ENCODE measurements at places on chromosomes 7 and 10.

GRCh38 chr7:129495987-129496386 lies 6.3 kb upstream of the SMKR1 start:
- no peak for DNase-seq

GRCh38 chr10:86962136-86962980 lies 4.0 kb downstream of the SNCG start:
- no peak for DNase-seq

- no peak for DNase-seq
Observed at GRCh38 chr7:128795129-128795528, 3.4 kb downstream of the CCDC136 start.

GRCh38 chr7:4145576-4145975 lies 536.5 kb upstream of the FOXK1 start:
- no peak for DNase-seq

- no peak for DNase-seq
Observed at GRCh38 chr10:109126016-109126415, 797.3 kb downstream of the XPNPEP1 start.

DNA sequence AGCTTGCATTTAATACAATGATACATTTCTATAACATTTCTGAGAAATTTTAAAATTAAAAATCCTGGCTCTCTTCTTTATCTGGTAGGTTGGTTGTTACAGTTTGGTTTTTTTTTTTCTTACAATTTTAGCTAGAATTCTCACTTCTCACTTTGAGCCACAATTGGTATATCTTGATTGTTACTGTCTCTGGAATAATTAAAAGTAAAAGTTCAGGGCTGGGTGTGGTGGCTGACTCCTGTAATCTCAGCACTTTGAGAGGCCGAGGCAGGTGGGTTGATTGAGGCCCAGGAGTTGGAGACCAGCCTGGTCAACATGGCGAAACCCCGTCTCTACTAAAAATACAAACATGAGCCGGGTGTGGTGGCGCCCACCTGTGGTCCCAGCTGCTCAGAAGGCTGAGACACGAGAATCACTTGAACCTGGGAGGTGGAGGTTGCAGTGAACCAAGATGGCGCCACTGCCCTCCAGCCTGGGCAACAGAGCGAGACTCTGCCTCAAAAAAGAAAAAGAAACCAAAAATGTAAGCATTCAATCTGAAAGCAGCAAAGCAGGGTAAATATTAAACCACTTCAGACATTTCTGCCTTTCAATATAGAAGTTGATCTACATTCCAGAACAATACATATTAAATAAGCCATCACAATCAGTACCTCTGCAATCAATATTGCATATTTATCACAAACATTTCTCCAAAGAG lies 88.6 kb upstream of the PFKP start:
- DNase-seq: no peak

DNA sequence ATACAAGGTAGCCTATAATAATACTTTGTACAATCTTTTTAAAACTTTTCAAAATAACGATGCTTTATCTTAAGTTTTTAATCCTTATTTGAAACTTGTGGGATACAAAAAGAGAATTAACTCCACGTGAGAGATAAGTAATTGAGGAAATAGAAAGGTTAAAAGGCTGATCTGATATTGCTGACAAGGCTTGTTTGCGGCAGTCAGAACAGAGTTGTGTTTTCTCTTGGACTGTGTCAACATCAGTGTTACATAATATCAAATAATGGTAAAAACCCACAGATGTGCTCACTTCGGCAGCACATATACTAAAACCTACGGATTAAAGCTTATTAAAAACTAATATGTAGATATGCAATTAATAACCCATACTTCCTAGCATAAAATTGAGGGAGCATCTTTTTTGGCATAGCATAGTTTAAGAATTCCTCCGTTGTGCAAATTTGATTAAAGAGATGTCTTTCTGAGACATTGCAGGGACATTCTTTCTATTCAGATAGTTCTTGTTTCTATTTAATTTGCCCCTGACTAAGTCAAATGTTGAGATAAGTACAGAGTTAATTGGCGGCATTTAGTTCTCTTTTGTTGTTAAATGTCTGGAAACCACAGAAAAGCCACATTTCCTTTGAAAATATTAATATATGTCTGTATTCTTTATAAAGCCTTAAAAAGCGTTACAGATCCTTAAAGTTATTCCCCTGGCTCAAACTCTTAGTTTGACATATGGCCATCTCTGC lies 63.3 kb downstream of the FAM185A start:
- no peak for DNase-seq

DNA sequence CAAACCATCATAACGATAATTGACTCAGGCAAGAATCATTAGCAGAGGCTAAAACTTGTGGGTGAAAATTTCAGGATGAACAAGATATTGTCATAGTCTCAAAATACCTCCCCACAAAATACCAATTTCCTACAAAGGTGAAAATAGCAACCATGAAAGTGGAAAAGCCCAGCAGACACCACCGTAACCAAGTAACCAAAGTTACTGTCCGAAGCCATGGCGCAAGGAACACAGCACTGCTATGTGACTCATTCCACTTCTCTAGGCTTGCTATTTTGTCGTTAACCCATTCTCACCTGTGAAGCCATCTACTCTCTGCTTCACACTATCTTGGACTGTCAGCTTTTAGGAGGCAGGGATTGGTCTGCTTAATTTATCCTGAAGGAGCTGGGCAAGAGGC lies 113.8 kb upstream of the CACUL1 start:
- no peak for DNase-seq

DNA sequence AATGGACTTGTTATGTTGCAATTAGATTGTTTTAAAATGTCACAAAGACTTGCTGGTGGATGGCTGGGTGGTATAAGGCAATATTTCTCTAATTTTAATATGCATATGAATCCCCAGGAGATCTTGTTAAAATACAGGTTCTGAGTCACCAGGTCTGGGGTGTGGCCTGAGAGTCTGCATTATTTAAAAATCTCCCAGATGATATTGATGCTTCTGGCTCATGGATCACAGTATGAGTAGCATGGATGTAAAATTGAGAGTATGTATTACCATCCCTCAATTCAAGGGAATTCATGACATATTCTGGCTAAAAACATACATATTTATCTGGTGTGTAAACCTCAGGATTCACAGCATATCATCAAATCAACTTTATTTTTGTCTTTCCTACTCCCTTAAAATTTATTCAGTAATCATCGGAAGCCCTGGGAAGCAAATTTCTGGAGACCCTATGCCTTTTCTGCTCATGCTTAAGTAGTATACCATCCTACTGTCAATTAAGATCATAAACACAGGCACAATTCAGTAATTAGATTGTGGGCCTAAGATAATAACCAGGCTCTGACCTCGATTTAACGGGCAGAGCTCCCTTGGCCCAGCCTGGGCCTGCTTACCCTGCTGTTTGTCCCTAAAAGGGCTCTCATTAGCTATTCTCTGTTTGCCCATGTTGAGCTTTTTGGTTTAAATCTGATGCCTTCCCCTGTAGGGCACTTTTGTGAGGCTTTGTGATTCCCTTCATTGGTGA lies 29.6 kb upstream of the ICA1 start:
- no peak for DNase-seq

- DNase-seq: no peak
Observed at GRCh38 chr7:818031-818699, 14.1 kb upstream of the SUN1 start.

DNA sequence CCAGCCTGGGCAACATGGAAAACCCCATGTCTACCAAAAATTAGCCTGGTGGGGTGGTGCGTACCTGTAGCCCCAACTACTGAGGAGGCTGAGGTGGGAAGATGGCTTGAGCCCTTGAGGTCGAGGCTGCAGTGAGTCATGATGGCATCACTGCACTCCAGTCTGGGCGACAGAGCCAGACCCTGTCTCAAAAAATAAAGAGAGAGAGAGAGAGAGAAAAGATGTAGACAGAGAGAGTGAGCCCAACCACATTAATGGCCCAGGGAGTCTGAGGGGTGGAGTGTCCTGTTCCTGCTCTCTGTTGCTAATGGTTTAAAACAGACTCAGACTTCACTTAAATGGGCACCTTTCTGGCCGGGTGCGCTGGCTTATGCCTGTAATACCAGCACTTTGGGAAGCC lies 455.7 kb upstream of the GALNT17 start:
- DNase-seq: no peak

DNA sequence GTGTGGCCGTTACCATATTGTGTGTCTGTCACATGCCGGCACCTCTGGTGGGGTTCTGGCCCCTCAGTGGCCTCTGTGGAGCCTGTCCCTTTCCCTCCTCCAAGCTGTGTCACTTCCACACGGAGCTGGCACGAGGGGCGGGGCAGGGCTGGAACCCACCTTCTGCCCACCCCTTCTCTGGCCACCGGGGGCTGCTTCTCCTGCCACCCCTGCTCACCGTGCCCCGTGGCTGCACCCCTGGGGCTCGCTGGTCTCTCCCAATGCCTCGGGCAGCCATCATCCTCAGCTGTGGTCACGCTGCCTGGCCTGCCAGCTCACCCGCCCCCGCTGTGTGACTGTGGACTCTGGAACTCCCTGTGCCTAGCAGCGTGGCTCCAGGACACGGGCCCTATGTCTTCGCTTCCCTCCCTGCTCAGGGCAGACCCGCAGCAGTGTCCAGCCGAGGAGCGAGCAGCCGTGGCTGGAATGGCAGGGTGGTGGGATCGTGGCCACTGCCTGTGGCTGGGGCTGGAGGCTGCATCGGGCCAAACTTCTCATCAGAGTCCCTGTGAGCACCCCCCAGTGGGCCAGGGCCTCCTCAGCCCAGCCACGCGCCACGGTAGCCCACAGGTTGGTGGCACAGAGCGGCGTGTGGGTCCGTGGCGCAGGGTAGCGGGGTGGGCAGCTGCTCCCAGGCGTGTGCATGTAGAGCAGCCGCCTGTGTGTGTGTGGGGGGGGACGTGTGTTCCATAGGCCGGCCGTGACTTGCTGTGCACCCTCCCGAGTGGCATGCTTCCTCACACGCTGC lies 8.1 kb downstream of the TTYH3 start:
- DNase-seq: no peak

DNA sequence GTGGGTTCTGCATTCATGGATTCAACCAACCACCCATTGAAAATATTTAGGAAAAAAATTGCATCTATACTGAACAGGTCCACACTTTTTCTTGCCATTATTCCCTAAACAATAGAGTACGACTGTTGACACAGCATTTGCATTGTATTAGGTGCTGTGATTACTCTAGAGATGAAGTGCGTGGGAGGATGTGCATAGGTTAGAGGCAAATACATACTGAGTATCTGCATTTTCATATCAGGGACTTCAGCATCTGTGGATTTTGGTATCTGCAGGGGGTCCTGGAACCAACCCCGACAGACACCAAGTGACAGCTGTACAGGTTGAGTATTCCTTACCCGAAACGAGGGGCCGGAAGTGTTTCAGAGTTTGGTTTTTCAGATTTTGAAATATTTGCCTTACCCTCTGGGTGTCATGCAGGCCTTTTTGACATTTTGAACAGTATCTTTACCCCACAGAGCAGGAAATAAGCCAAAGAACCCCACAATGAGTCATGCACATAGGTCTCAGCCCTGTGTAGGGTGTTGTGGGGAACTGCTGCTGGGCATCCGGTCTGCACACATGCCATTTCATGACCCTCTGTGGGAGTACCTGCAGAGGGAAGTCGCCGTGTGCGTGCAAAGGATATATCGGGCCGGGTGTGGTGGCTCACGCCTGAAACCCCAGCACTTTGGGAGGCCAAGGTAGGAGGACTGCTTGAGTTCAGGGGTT lies 14.5 kb downstream of the NUDT5 start:
- DNase-seq: no peak

DNA sequence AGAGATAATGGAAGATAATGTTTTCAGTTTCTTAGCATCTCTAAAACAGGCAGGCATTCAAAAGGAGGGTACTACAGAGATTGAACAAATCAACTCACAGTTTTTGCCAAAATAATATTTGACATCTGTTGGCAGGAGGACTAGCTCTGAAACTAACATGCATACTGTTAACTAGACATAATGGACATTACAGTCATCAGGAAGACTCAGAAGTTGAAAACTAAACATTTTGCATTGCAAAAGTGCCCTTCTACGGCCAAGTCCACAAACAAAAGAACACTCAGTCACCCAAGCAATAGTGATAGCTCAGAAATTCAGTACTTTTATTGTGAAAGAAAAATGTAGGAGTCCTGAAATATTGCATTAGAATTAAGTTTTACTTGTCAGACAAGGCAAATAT lies 399.0 kb downstream of the HGF start:
- no peak for DNase-seq

Data from NCI-H774 (cell line).